ENCODE measurements at places on chromosomes 7 and 10.

DNA sequence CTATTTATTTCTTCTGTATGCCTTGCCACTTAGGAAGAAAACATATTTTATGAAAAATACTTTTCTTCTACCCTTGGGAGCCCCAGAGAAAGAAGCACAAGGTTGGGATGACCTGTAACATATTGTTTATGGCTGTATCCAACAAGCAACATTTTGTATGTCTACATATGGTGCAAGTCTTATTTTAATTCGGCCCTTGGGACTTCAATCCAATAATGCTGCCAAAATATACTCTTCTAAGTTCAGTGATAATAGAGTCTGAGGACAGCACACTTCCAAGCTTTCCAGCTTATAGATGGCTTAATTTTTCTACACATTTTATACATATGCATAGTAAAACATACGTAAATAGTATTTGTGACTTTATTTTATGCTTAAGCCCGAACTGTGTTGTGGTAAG, 318.5 kb upstream of the SEMA3A start:
- DNase-seq = no peak

DNA sequence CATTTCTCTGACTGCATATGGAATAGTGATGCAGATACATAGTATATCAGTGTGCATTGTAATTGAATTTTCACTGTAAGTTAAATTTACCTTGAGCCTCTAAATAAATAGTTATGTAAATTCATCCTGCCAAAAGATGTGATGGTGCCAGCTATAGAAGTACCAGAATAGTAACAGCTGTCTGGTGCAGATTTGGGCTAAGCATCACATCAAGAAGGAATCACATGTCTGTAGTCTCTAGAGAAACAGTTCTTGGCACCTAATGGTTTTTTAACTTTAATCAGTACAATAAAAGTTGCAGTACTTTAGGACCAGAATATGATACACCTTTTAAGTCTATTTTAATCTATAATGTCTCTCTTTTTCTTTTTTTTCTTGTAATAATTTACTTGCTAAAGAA, 17.4 kb downstream of the PLEKHA1 start:
- no peak for DNase-seq

- DNase-seq = no peak
These were observed 99.6 kb downstream of the CHST15 start for GRCh38 chr10:123993534-123994416.

DNA sequence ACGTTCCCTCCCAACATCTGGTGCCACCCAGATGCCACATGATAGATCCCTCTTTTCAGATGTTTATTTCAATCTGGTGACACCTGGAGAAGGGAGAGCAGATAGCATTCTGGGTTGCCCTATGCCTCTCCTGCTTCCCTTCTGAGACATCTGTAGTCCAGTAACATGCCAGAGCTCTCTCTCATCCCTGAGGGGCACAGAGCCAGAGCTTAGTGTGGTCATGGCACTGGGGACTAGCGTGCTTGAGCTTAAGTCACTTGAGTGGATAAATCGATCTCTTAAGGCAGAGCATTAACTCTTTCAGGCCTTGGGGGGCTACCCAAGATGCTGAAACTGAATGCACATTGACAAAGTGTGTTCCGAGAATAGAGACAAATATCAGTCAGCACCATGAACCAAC, 47.9 kb downstream of the WNT2 start:
- no peak for DNase-seq

DNA sequence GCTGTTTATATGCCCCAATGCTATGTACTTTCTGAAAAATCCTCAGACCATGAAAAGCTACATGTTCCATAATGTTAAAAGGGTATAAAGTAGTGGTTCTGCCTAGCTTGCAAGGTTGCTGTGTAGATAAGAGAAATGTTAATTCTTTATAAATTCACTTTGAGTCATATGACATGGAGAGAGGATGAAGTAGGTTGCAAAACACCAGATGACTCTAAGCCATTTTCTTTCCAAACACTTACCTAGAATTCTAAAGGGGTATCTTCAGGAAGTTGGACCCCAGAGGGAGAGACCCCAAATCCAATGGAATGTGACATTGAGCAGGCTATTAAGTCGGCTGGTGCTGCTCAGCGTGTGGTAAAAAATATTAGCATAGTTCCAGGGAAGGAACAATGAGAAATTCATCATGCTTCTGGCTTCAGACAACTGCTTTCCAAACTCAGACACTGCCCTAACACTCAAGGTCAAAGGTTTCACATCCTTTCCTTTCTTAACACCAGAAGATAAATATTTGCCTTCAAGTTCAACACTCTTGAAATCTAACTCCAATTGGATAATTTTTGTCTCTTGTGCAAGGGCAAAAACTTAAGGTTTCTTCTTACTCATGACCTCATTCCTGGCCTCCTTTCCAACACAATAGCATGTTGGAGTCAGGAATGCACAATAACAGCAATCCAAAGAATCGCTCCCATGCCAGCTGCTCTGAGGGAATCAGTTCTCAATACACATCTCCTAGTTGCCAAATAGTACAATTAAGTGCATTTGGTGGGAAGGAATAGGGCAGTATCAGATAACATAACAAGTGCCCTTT, 100.7 kb upstream of the AFAP1L2 start:
- no peak for DNase-seq

- no peak for DNase-seq
These were observed 145.2 kb downstream of the AUTS2 start for GRCh38 chr7:69743436-69743835.

- no peak for DNase-seq
These were observed 249.8 kb downstream of the TRIL start for GRCh38 chr7:28708033-28708951.

DNA sequence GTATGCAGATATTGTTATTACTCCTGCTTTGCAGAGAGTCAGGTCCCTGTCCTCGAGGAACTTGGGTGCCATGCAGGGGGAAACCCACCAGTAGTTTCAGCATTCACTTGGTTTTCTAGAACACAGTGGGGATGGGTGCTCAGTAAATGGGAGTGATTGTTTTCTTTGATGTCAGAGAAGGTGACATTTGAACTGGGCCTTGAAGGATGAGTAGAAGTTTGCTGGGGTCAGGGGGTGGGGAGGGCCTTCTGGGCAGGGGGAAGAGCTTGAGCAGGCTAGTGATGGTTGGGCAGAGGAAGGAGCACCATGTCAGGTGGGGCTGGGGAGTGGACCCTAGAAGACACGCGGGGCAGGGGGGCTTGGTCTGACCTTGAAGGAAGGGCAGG, 5.9 kb downstream of the ADAMTS14 start:
- DNase-seq = no peak

DNA sequence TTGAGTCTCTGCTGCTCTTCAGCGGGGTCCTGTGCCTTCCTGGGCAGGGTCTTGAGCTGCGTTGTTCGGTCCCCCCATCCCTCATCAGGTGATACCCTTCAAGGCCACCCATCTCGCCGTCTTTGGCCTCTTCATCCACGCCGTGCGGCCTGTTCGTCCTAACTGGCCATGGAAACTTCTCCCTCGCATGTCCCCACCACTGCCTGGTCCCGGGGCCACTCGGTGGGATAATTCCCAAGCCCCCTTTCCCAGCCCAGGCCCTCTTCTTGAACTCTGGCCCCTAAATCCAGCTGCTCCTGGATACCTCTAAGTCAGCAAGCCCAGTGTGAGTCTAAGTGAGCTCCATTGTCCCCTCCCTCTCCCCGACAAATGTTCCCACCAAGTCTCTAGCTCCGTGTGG, 74.5 kb downstream of the CAMK1D start:
- no peak for DNase-seq

GRCh38 chr7:22550514-22551030, 50.6 kb upstream of the STEAP1B start:
- no peak for DNase-seq

GRCh38 chr7:4631380-4632179, 50.5 kb upstream of the FOXK1 start:
- no peak for DNase-seq

DNA sequence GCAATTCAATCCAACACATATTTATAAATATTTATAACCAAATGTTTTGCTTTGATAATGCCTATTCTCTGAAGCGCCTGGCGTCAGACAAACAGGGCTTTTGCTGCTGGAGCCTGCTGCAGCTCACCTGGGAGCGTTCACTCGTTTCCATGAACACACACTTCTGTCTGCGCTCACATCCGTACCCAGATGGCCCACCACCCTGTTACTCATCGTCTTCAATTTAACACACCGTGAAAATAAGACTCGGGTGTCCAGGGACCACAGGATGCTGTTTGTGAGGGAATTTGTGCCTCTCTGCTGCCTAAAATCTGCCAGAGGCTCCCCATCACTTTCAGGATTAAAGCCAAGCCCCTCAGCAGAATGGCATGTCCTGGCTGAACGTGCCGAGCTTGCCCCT, 74.1 kb downstream of the SLIT1 start:
- no peak for DNase-seq

GRCh38 chr7:2800931-2801688, 43.0 kb downstream of the GNA12 start:
- DNase-seq = no peak

DNA sequence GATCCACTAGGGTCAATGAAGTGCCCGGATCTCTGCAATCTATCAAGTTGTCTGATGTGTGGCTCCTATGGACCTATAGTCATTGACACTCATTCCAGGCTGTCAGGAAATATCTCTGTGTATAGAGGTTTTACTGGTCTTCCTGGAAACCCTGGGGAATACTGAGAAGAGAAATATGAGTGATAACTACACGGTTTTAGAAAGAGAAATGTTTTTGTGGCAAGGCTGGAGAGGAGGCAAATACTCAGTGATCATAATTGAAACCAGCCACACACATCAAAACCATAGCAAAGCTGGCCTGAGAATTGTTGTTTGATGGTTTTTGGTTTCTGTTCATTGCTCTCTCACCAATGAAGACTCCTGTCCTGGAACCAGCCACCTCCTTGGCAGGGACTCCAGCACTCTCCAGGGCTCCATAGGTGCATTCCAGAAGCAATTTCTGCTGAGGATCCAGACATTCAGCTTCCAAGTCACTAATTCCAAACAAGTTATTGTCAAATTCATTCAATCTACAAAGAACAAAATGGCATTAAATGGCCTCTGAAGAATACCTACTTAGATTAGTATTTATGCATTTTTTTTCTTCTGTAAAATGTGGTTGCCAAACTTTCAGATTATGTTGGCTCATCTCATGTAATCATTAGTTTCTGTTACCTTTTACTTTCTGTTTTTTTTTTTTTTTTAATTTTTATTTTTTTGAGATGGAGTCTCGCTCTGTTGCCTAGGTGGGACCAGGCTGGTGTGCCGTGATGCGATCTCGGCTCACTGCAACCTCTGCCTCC, 108.6 kb upstream of the ABI1 start:
- no peak for DNase-seq

GRCh38 chr7:41705109-41705901, 2.4 kb upstream of the INHBA start:
- peak; percentile 3 for DNase-seq

- peak; percentile 52 for DNase-seq
These were observed 165.9 kb downstream of the DNAJB6 start for GRCh38 chr7:157502701-157503111.

- no peak for DNase-seq
These were observed 200.7 kb downstream of the RAPGEF5 start for GRCh38 chr7:22156205-22156604.

GRCh38 chr7:124460056-124460450, 305.5 kb downstream of the GPR37 start:
- no peak for DNase-seq

- no peak for DNase-seq
These were observed 166.3 kb downstream of the SKIDA1 start for GRCh38 chr10:21359202-21359601.

GRCh38 chr7:28723336-28723735, 234.8 kb downstream of the TRIL start:
- DNase-seq = no peak

DNA sequence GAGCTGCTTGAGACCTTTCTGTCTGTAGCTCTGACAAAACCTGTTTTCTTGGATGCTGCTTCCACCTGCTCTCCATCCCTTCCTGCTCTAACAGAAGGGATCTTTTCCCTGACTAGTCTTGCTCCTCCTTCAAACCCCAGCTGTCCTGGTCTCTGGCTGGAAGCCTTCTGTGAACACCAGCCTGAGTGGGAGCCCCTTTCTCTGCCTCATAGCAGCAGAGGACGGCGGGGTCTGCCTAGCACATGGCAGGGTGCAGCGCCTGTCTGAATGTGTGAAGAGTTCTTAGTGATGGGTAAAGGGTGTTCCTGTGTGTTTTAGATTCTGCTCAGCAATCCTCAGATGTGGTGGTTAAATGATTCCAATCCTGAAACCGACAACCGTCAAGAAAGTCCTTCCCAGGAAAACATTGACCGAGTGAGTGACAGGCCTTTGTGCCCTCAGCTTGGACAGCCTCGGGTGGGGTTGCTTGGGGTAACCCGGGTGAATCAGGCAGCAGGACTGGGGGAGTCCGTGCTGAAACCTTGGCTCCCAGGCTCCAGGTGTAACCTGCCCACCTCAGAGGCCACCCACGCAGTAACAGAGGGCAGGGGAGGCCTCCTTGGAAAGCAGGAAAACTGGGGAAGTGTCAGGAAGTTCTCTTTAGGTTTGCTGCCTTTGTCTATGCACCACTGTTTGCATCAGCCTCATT, 34.1 kb downstream of the NUB1 start:
- DNase-seq = no peak

- DNase-seq = no peak
These were observed 267.9 kb upstream of the LRGUK start for GRCh38 chr7:133859231-133859630.

GRCh38 chr7:92763636-92764423, 72.5 kb downstream of the CDK6 start:
- no peak for DNase-seq

DNA sequence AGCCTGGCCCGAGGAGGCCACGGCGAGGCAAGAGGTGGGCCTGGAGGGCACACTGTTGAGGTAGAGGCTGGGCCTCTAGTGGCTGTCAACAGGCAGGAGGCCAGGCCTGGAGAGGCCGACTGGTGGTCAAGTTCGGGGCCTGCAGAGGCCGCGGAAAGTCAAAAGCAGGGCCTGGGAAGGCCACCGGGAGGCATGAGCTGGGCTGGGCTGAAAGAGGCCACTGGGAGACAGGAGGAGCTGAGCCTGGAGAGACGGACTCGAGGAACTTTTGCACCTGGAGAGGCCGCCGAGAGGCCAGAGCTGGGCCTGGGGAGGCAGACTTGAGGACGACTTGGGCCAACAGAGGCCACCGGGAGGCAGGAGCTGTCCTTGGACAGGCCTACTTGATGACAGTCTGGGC, 321.2 kb downstream of the ZNF479 start:
- no peak for DNase-seq

DNA sequence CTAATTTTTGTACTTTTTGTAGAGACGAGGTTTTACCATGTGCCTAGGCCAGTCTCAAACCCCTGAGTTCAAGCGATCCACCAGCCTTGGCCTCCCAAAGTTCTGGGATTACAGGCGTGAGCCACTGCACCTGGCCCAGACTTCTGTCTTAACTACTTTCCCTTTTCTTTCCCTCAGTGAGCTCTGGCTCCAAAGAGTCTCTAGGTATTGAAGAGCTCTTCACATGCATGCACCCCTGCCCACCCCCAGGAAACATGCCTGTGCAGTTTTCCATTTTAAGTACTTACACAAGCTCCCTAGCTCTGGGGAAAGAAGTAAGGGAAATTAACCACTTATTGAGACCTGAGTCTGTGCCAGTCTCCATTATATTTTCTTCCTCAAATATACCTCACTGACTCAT, 2.0 kb downstream of the MYOZ1 start:
- no peak for DNase-seq

- no peak for DNase-seq
These were observed 492.0 kb downstream of the KIF20B start for GRCh38 chr10:90193240-90193985.

GRCh38 chr10:112191791-112192190, 8.2 kb upstream of the GPAM start:
- no peak for DNase-seq
